ENCODE measurements at places on chromosomes 13 and 19.
A peak's percentile ranks its signal among the peaks of the same experiment; 100 is the strongest.

GRCh38 chr19:47022140-47022536, 2.5 kb downstream of the NPAS1 start:
- no peak for DNase-seq

DNA sequence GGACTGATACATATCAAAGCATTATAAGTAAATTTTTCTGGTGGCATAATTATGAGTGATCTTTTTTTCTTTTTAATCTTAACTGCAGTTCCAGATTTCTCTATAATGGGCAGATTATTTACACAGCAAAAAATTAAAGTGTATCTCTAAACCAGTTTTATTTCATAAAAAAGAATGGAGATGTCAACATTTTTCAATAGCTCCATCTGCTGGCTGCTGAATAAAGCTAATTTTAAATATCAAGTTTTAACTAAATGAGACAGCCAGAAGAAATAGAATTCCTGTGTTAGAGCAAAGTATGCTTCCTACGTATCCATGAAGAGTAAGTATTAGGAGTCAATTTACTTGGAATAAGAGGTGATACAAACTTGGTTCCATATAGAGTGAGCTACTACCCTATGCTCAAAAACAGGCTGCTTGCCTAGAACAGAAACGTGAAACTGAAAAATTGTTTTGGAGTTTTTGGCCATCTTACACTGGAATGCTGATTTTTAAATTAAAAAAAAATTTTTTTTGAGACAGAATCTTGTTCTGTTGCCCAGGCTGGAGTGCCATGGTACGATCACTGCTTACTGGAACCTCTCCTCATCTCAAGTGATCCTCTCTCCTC, 5.0 kb upstream of the PDS5B start:
- DNase-seq: peak; percentile 52

DNA sequence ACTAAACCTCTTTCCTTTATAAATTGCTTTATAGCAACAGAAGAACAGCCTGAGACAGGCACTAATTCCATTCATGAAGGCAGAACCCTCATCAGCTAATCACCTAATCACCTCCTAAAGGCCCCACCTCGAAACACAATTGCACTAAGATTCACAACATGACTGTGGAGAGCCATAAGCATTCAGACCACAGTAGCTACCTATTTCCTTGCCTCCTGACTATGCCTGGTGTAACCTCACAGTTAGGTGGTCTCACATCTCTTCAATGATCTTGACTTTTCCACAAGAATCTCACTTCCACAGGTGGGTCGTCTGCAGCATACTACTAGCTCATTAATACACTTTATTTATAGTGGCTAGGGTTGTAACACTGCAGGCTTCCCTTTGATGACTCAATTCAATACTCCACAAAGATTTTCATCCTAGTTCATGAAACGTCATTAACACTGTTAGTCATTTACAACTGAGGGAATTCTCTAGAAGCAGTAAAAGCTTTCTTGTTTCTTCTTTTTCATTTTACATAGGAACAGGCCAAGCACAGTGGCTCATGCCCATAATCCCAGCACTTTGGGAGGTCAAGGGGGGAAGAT, 27.1 kb downstream of the STK24 start:
- no peak for DNase-seq

GRCh38 chr19:51460164-51460992, 2.1 kb upstream of the SIGLEC8 start:
- DNase-seq: peak; percentile 43

GRCh38 chr13:93774506-93774905, 547.9 kb downstream of the GPC6 start:
- DNase-seq: no peak

- no peak for DNase-seq
These were observed 114.9 kb downstream of the PIBF1 start for GRCh38 chr13:72896869-72897268.

- DNase-seq: no peak
These were observed 8.7 kb downstream of the SYNGR4 start for GRCh38 chr19:48372904-48373303.

DNA sequence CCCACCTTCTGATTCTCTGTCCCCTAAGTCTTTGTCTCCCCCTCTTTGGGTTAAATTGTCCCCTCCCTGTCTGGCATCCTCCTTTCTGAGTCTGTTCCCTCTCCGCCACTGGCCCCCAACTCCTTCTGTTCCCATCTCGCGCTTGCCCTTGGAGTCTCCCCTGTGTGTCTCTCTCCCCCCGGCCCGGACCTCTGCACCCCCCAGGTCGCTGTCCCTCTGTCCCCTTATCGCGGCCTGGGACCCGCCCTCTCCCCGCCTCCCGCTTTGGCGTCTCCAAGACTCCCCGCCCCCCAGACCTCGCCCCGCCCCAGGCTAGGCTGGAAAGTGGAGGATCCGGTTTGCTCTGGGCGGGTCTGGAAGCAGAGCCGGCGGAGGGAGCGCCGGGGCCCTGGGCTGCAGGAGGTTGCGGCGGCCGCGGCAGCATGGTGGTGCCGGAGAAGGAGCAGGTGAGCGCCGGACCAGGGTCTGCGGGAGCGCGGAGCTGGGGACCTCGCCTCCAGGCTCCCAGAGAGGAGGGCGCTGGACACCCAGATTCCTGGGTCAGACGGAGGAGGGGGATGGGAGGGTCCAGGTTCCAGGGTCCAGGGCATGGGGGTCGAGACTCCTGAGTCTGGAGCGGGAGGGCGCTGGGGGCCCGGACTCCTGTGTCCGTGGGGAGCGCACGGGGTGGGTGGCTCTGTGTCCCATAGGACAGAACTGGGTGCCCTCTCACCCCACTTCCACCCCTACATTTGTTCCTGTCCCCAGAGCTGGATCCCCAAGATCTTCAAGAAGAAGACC, at the start of gene TRPM4:
TSS of gene TRPM4 (plus strand) at position 348 of the 780 bp plus-strand sequence. CDS start at position 423, 75 bp downstream.
- no peak for DNase-seq

- DNase-seq: no peak
These were observed 3.1 kb upstream of the TNFSF13B start for GRCh38 chr13:108266321-108266990.

GRCh38 chr13:73096638-73097037, 37.8 kb downstream of the KLF5 start:
- DNase-seq: no peak

DNA sequence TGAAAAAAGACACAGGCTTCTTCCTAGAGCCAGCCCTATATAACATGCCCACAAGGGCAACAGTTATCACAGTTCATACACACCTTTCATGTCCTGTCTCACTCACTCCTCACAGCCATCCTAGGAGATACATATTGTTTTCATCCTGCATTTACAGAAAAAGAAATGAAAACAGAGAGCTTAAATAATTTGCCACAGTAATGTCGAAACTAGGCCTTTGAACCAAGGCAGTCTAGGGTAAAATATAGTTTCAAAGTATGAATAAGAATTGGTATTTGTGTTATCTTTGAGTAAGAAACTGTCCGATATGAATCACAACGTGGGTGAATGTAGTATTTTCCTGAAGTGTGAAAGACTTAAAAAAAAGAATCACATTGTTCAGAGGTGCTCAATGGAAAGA, 26.8 kb downstream of the CLDN10 start:
- DNase-seq: no peak
